Right hindlimb (tissue), 1 donor: ENCODE measurements at places on chromosomes 2 and 18.

- DNase-seq: no peak
Observed at GRCh38 chr2:129347486-129348217, 631.8 kb upstream of the RAB6C start.

DNA sequence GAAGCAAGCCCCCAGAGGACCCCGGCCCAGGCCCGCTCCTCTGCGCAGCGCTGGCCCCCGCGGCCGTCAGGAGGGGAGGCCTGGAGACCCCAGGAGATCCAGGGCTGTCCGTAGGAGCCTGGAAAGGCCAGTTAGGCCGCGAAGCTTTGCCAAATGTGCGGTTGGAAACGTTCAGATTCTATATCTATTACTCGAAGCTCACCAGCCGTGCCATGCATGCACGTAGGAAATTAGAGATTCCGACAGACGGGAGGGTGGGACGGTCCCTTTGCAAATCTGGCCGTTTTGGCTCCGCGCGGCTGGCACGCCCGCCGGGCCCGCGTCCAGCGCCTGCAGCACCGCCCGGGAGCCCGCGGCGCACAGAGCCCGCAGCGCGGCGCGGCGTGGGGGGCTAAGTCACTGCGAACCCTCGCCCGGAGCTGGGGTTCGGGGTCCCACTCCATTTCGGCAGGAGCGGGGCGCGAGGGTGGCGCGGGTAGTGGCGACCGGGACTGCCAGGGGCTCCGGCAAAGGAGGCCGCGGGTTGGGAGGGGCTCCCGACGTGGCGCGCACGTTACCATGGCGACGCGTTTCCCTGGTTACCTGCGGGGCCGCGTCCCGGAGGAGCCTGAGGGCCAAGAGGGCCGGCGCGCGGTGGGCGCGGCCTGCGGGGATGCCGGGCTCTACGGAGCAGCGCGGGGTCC, 488.6 kb upstream of the SMIM21 start:
- peak; percentile 78 for DNase-seq

DNA sequence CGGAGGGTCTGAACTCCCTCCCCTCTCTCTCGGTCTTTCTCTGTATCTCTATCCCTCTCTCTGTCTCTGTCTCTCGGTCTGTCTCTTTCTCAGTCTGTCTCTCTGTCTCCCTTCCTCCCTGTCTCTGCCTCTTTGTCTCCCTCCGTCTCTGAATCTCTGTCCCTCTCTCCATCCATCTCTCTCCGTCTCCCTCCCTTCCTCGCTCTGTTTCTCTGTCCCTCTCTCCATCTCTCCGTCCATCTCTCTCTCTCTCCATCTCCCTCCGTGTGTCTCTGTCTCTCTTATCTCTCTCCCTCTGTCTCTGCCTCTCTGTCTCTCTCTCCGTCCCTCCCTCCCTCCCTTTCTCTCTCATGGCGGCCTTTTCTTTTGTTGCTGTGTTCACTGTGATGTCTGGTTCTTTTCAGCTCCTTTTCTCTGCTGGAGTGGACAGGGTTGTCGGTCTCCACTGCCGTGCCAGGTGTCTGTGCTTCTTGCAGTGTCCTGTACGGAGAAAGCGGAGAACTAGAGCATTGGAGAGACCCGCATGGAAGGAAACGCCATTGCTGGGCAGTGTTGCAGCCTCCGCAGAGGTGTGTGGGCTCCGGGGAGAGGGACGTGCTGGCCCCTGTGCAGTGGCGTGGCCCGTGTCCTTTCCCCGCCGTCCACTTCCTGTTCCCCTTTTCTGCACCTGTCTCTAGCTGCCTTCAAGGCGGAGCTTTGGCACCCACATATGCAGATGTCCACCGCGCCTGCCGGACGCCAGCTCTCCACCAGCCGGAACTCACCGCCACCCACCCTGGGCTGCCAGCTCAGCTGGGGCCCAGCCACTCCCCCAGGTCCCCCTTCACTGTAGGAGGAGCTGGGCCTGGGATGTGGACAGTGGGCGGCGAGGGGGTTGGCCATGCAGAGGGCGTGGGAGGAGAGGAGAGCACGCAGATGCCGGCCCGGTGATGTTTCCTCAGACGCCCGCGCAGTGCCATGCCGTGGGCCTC, 113.1 kb downstream of the NFATC1 start:
- DNase-seq: peak; percentile 25

DNA sequence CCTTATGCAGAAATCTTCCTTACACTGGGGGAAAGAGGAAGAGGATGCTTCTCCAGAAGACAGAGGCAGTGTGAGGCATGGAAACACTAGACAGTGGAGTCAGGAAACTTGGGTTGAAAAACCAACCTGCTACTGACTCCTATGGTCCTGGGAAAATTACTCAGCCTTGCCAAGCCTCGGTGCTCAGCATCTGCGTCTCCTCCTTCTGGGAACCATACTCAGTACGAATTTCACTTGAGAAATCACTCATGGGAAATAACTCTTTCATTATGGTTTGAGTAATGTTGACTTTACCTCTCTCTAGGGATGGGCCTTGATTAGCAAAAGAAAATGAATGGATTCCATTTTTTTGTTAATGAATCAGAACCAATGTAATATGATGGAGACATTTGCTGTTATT, 96.5 kb downstream of the KCNE4 start:
- DNase-seq: no peak

GRCh38 chr2:54204476-54204875, 51.6 kb downstream of the TSPYL6 start:
- no peak for DNase-seq

DNA sequence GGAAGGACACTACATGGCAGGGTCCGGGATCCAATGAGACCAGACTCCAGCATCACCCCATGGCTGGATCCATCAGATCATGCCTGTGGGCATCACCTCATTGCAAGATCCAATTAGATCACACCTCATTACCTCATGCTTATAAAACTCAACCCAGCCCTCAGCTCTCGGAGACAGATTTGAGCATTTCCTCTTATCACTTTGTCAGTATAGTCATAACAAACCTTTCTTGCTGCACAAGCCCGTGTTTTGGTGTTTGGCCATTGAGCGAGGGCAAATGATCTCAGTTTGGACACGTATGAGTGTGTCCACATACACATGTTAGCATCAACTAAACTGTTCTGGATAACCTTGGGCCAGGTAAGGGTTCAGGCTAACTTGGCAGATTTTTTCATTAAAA, 58.8 kb downstream of the CCDC195 start:
- no peak for DNase-seq

GRCh38 chr2:48914477-48915089, 159.1 kb upstream of the LHCGR start:
- DNase-seq: no peak

DNA sequence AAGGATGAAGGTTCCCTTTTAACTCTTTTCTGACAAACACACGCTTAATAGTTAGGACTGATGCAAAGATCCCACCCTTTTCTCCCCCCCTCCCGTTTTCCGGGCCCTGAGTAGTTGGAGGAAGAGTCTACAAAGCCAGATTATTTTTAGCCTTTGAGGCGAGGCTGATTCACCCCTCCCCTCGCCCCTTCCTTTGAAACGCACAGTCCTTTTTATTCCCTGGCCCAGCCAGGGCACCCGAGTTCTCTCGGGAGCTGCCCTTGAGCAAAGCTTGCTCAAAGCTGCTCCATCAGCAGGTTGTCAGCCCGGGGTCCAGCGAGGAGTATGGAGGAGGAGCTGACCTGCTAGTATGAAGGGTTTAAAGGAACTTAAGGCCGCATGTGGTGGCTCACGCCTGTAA, 47.1 kb upstream of the SPRED2 start:
- DNase-seq: no peak

GRCh38 chr2:86790676-86791572, at the start of gene CD8A:
CD8A (minus strand) TSS chr2:86790913; CDS start chr2:86790825, 88 bp downstream.
- DNase-seq: no peak

DNA sequence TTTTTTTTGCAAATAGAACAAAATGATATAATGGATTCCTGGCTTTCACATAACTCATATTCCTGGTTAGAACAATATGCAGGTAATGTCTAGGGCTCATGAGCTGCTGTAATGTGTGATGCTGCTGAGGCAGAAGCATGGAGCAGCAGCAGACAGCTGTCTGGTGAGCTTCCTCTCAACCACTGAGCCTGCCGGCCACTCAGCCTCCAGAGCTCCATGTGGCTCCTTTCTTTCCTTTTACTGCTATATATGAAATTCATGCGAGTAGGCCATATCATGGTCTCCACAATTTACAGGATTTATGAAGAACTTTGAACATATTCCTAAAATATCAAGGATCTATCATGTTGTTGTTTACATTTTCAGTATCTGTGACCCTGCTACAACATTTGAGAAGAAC, 120.9 kb downstream of the MEP1B start:
- DNase-seq: no peak

GRCh38 chr2:174688079-174688478, 76.2 kb downstream of the CHRNA1 start:
- DNase-seq: no peak

- DNase-seq: no peak
Observed at GRCh38 chr2:98296440-98296839, 49.8 kb upstream of the CNGA3 start.

GRCh38 chr2:221969087-221969829, 329.5 kb downstream of the PAX3 start:
- peak; percentile 42 for DNase-seq

GRCh38 chr2:12277241-12278034, 439.3 kb upstream of the TRIB2 start:
- DNase-seq: peak; percentile 69

GRCh38 chr2:45778720-45779171, 127.3 kb downstream of the PRKCE start:
- DNase-seq: peak; percentile 47

DNA sequence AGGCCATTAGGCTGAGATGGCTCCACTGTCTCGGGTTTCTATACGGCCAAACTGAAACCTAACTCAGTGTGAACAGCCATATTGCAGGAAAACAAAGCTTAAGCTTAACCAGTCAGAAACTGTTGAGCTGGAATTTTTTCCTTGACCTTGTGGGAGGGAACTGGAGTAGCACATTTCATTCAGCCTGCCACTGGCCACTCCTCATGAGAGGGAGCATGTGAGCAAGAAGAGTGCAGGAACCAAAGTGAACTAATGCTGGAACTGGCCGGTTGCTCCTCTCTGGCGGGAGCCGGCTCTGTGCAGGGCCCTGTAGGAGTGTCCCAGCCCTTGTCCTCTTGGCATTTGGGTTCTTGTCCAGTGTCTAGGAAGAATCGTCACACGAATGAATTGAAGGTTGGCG, 5.9 kb upstream of the POLE4 start:
- DNase-seq: no peak

DNA sequence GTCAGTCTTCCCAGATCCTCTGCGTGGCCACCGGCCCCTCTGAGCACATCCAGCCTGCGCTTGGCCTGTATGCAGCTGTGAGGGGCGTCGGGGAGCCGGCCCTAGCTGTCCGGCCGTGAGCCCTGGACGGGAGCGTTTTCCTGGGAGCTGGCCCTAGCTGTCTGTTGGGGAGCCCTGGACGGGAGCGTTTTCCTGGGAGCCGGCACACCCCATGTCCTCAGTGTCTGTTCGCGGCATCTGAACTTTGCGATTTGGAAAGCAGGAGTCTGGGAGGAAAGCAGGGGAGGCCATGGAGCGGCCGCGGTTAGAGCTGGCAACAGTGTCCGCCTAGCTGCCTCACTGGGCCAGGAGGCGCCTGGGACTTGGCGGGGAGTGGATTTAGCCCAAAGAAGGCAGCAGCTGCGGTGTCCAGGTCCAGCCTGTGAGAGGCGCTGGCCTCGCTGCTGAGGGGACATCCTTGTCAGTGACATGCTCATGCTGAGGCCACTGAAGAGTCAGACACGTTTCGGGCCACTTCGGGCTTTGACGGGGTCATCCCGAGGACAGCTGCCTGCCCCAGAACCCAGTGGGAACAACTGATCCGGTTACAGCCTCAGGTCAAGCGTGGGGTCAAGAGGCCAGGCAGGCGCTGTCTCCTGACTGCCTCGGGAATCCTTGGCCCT, 75.8 kb downstream of the KCNG2 start:
- no peak for DNase-seq

DNA sequence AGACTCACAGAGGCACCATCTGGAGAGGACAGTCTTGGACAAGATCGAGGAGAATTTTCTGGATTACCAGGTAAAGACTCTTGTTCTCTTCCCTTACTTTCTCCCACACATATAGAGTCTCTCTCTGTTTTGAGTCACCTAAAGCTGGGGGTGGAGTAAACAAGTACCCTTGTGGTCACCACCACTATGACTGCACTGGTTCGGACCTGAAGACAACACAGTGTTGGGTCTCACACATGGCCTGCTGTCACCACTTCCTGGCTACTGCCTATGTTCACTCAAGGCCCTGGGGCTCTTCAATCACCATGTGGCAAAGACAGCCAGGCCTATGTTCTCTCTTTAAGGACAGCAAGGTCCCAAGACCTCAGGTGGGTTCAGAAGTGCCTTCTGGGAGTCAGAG, 253.3 kb upstream of the VRK2 start:
- no peak for DNase-seq

GRCh38 chr18:36284268-36284667, 13.2 kb upstream of the FHOD3 start:
- DNase-seq: no peak

DNA sequence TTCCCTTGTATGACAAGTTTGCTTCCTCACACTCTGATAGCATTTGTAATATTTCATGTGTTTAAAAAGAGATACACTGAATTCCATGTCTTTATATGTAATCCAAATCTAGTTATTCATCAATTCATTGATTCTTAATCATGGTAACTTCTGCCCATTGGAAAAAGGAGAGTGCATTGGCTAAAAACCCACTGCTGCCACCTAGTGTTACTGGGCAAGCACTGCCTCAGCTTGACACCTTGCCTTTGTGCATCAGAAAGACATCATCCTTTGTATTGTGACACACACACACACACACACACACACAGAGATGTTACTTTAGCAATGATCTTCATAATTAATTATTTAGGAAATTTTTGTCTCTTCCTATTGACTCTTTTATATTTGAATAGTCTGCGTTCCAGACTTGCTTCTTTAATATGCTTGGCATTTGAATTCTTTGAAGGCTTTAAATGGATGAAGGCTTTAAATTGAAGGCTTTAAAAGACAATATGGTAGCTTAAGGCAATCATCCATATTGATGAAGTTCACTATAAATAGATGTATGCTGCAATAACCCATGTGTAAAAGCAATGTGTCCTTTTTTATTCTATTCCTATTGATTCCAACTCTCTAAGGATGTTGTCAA, 414.2 kb upstream of the CHST9 start:
- peak; percentile 31 for DNase-seq

GRCh38 chr2:210901326-210901725, 344.9 kb downstream of the CPS1 start:
- DNase-seq: no peak

DNA sequence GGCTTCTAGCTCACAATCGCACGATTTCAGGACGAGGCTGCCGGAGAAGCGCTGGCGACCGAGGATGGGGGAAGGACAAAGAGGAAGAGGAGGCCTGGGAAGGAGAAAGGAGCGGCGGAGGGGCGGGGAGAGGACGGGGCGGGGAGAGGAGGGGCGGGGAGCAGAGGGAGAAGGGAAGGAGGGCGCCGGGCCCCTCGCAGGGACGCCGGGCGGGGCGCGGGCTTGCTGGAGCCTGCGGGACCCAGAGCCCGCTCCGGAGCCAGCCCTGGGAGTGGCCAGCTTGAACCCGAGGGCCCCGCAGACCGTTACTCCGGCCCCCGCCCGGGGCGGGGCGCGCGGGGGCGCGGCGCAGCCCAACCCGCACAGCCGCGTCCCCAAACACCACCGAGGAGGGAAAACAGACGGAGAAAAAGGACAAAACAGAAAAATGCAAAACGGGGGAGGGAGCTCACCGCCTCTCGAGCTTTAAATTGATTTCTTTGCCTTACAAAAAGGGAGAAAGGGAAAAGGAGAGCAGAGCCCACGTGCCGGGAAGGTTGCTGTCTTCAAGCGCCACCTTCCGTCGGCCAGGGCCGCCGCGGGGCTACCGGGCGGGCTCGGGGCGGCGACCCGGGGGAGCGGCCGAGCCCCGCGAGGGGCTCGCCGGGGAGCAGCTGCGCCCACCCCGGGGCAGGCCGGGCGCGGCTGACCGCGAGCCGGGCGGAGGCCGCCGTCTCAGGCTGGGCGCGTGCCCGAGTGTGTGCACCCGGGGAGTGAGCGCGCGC, 781 bp upstream of the SOX11 start:
- peak; percentile 90 for DNase-seq

GRCh38 chr2:12369566-12369965, 347.2 kb upstream of the TRIB2 start:
- no peak for DNase-seq
